Stomach (tissue), 19 donors: ENCODE measurements at places on chromosomes 13 and 19. TPM values are rescaled to one million over a fixed set of nuclear protein-coding genes. Genes with fewer than 3 reads are reported as not detected.

The SLAIN1 gene
- 17.8 TPM for total RNA-seq

The RAB20 gene
- total RNA-seq: 44.6 TPM

The B3GNT8 gene
- not detected for total RNA-seq

The OLFM2 gene
- not detected for total RNA-seq

DNA sequence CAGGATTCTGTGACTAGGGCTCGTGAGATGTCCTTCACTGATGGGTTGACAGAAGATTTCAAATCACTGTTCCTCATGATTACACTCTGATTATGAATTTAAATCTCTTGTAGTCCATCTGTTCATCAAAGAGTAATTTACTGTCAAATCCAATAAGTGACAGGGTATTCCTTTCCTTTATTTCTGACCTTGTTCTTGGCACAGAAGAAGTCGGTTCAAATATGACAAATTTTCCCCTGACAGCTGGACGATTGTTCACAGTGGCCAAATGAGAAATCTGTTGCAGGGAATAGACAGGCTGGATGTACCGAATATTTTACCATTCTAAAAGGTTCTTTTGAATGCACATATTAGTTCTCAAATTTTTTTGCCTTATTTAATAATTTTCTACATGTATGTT, 767.3 kb upstream of the GPC6 start:
- no peak for DNase-seq

GRCh38 chr13:74210693-74211393, 76.6 kb upstream of the KLF12 start:
- DNase-seq: peak; percentile 37

GRCh38 chr13:89738072-89738471, 1609.4 kb upstream of the MIR17HG start:
- no peak for DNase-seq

DNA sequence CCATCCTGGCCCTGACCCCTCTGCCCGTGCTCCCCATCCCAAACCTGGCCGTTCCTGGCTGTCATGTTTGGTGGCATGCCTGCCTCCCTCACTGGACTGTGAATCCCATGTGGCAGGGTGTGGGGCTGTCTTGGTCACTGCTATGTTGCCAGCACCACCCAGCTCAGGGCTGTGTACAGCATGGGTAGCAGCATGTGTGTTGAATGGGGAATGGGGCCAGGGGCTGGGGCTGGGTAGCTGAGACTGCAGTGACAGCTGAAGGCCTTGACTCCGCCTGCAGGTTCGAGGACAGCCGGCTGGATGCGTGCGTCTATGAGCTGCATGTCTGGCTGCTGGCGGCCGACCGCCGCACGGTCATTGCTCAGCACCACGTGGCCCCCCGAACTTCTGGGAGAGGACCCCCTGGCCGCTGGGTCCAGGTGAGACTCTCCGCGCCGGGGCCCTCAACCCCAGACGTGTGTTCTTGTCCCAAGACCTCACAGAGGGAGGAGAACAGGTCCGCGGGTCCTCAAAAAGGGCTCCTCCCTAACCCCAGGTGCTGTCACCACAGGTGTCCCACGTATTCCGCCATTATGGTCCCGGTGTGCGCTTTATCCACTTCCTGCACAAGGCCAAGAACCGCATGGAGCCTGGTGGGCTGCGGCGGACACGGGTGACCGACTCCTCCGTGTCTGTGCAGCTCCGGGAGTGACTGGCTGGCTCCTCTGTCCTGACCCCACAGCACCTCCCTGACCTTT, 3.5 kb downstream of the NCCRP1 start:
- no peak for DNase-seq

DNA sequence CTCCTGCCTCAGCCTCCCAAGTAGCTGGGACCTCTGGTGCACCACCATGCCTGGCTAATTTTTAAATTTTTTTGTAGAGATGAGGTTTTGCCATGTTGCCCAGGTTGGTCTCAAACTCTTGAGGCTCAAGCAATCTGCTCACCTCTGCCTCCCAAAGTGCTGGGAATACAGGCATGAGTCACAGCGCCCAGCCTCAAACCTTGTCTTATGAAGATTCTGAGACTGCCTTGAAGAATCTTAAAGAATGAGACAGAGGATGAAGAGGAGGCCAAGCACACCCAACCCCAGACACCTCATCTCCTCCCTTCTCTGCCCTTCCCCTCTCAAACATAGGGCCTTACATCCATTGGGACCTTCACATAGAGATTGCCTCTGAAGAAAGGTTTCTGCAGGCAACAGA, 179.7 kb downstream of the ABCC4 start:
- DNase-seq: no peak

- DNase-seq: peak; percentile 59
Measured at GRCh38 chr19:5339950-5340636, 519 bp downstream of the PTPRS start.

DNA sequence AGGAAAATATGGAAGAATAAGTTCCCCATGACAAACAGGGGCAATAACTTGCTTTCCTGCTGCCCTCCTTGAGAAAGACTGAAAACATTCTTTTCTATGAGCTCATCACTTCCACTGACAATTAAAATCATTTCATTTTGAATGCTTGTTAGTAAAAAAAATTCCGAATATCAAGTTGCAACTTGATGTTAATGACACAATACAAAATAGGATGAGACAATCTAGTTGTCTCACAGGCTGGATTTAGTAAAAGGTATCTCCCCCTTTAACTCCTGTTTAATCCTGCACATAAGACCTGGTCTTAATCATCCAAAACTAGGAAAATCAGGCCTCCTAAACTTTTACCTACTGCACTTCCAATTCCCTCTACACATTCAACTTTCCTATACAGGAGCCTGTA, 24.7 kb downstream of the IRS2 start:
- DNase-seq: no peak

DNA sequence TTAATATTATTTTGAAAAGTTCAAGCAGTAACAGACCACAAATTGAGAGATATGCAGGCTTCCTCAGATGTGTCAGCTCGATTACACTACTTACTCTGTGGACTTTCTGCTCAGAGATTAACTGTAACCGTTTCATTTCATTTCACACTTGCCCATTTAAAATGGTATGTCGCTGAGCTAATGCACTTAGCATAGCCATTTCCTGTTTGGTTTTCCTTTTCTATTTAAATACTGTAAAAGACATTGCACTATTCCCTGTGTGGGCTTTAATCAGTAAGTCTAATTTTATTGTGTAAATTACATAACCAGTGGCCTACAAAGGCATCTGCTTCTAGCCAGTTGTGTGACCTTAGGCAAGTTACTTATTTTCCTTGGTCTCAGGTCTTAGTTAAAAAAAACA, 237.6 kb downstream of the LACC1 start:
- DNase-seq: no peak

DNA sequence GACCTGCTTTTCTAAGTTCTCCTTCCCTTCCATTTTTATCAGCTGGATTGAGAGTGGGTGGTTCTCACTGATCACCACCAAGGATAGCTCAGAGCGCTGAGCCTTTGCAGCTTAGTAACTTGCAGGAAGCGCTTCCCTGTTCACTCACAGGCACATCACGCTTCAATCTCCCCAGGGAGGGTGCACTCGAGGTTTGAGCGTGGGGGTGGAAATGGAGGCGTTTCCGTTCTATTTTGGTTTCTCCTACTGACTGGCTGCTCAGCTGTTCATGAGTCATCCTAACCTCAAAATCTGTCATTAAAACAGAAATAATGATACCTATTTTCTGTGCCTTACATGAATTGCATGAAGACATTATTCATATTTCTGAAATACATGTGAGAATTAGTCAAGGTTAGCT, 292.1 kb downstream of the SPRY2 start:
- DNase-seq: peak; percentile 84
